ENCODE measurements at places on chromosomes 11 and 22. TPM values are rescaled to one million over a fixed set of nuclear protein-coding genes. Genes with fewer than 3 reads are reported as not detected.
A peak's percentile ranks its signal among the peaks of the same experiment; 100 is the strongest.

The KCNK7 gene
- polyA plus RNA-seq: 1.0 TPM

The ANO5 gene
- 6.5 TPM for polyA plus RNA-seq

The ABTB2 gene
- polyA plus RNA-seq: 4.7 TPM

The CRYBB2 gene
- not detected for polyA plus RNA-seq

The TSPAN32 gene
- polyA plus RNA-seq: 4.9 TPM

The MRGPRX3 gene
- not detected for polyA plus RNA-seq

DNA sequence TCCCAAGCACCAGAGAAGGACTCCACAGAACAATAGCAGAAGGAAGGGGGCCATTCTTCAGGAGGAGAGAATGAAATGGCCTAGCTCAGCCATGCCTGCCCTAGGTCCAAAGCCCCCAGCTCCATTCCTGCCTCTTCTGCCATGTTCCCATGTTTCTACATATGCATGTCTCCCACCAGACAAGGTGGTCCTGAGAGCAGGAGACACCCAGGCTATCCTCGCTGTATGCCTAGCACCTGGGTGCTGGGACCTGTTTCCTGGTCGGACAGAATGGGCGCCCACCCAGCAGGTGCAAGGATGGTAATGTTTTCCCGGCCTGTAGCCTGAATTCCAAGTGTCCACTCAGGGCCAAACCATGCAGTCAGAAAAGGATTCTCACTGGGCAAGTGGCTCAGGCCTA is 30.2 kb upstream of the SLC35C1 start:
- H3K27me3 ChIP-seq: peaks cover 6% of the 10 kb centered on the region
- no peak overlapping the region for H3K27ac ChIP-seq
- no peak overlapping the region for H3K4me3 ChIP-seq
- peaks cover 9% of the 10 kb centered on the region for H3K4me1 ChIP-seq
- H3K36me3 ChIP-seq: no peaks in the 10 kb centered on the region
- DNase-seq: no peak

GRCh38 chr11:65316227-65317024 is 1.8 kb downstream of the CDC42EP2 start:
- H3K4me1 ChIP-seq: peaks cover 69% of the 10 kb centered on the region
- DNase-seq: peak; percentile 97
- H3K36me3 ChIP-seq: peaks cover 28% of the 10 kb centered on the region
- H3K27me3 ChIP-seq: no peaks in the 10 kb centered on the region

DNA sequence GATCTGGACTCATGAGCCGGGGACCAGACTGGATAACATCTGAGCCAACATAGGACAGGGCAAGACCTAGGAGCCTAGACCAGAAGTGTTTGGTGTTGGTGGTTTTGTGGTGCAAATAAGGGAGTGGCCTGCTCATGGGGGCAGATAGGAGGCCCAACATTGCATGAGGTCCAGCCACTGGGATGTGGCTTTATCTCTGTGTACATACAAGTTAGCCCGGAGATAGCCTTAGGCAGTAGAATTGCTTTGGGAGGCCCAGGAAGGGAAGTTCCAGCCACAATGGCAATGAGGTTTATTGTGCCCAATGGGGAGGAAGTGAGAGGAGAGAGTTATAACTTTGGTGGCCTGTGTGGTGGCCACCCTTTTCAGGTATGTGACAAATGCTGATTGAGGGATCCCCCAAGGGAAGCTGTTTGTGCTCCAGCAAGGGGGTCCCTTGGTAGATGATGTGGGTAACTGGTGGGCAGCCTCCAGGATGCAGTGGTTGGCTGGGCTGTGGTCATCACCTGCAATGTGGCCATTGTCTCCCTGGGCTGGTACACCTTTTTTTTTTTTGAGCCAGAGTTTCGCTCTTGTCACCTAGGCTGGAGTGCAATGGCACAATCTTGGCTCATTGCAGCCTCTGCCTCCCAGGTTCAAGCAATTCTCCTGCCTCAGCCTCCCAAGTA is 6.4 kb downstream of the LMO2 start:
- no peak overlapping the region for H3K4me3 ChIP-seq
- H3K4me1 ChIP-seq: no peaks in the 10 kb centered on the region
- H3K27ac ChIP-seq: no peak overlapping the region
- H3K36me3 ChIP-seq: no peaks in the 10 kb centered on the region
- DNase-seq: no peak

DNA sequence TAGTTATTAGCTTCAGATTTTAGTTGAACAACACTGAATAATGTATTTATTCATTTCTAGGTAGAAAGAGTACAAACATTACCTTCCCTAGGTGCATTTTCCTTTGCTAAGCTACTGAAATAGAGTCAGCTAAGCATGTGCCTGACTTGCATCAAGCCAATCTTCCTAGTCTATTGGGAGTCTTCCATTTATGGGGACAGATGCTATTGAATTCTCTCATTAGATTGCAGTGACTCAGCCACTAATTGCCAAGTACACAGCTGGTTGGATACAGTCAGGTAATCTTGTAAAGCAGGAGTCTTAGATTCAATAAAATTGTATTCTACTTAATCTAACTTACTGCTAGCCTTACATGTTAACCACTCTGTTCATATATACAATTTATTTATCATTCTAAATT is 55.2 kb upstream of the RPS13 start:
- no peaks in the 10 kb centered on the region for H3K4me1 ChIP-seq
- H3K27me3 ChIP-seq: no peaks in the 10 kb centered on the region
- peaks cover 19% of the 10 kb centered on the region for H3K36me3 ChIP-seq
- DNase-seq: no peak
- no peak overlapping the region for H3K27ac ChIP-seq

DNA sequence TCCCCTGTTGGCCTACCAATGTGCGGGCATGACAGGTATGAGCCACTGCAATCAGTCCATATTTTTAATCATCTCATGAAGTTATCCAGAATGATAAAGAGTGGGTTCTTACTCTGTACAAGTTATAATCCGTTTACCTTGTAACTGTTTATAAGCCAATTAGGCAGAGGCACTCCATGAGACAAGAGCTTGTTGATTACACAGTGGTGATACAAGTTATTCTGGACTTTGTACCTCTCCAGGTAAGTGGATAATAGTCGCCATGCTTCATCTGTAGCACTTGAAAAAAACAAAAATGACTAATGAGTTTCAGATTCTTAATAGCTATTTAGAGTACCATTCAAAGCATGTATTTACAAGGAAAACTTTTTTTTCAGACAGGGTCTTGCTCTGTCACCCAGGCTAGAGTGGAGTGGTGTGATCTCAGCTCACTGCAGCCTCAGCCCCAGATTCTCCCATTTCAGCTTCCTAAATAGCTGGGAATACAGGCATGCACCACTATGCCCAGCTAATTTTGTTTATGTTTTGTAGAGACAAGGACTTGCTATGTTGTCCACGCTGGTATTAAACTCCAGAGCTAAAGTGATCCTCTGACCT is 17.7 kb upstream of the FNBP4 start:
- no peak overlapping the region for H3K27ac ChIP-seq
- no peak overlapping the region for H3K4me3 ChIP-seq
- H3K36me3 ChIP-seq: peaks cover 68% of the 10 kb centered on the region
- no peaks in the 10 kb centered on the region for H3K4me1 ChIP-seq
- DNase-seq: no peak

DNA sequence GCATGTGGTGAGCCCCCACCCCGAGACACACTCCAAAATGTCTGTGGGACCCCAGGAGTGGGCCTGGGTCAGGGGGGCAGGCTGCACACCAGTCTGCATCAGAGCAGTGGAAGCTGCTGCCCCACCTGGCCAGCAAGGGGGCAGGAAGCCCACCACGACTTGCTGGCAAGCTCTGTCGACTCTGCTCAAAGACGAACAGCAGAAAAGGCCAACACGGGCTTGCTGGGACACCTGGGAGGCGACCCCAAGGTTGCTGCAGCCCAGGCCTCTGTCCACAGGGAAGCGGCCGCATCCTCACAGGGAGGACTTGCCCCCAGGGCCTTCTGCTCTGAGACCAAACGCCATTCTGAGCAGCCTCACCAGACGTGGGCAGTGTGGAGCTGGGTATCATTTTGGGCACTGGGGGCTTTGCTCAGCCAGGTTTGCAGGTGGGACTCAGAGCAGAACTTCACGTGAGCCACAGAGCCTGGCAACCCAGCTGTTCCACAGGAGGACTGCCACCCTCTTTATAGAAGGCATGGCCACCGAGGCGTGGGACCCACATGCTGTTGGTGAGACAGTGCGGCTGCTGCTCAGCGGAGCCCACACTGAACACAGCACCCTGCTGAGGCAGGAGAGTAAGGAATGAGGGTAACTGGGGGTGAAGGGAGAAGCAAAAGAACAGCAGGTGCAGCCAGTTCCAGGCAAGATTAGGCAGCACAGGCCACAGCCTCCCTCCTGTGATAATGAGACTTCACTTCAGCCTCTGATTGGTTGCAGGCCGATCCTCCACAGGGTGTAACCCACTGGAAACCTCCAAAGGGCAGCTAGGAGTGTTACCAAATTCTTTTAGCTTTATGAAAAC is 11.0 kb downstream of the IL17REL start:
- H3K27me3 ChIP-seq: peaks cover 21% of the 10 kb centered on the region
- no peak for DNase-seq
- H3K4me3 ChIP-seq: no peak overlapping the region
- no peak overlapping the region for H3K27ac ChIP-seq
- H3K36me3 ChIP-seq: no peaks in the 10 kb centered on the region
- no peaks in the 10 kb centered on the region for H3K4me1 ChIP-seq

DNA sequence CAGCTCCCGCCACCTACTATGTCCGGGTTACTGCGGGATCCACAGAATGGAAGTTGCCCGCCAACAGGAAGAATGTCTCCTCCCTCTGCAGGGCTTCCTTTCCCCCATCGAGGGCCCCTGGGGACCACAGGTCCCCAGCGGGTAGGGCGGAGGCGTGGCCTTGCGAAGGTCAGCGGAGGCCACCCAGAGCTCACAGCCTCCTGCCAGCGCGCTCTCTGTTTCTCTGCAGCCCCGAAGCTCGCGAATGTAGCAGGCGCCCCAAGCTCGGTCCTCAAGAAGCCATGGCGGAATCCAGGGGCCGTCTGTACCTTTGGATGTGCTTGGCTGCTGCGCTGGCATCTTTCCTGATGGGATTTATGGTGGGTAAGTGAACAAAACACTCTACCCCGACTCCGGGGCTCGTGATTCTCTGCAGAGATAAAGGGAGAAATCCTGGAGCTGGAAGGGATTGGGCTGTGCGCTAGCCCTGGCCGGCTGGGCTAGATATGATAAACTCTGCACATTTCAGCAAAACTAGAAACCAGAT is at the start of gene NAALAD2:
Gene NAALAD2 (plus strand): TSS at position 186 of the 526 bp plus-strand sequence. CDS start 96 bp downstream, at position 282.
- H3K4me1 ChIP-seq: no peaks in the 10 kb centered on the region
- H3K36me3 ChIP-seq: no peaks in the 10 kb centered on the region
- peak within 1 kb of the TSS; percentile 64 for H3K27ac ChIP-seq
- peaks cover 6% of the 10 kb centered on the region for H3K27me3 ChIP-seq

DNA sequence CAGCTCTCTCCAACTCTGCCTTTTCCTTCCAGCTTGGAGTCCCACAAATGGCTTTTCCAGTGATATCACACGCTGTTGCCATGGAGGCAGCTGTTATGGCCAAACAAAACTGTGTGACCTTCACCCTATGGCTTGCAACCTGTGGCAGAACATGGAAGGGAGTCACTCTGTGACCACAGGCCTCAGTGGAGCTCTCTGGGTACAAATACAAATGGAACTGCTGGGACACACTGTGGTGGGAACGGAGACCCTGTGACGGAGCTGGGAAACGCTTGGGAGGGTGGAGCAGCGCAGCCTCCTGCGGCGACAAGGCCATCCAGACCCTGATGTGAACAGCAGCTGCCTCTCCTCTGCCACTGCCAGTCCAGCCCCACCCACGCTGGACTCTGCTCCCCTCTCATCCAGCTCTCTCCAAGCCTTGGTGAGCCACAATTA is 162.5 kb downstream of the ETS1 start:
- no peaks in the 10 kb centered on the region for H3K27me3 ChIP-seq
- no peaks in the 10 kb centered on the region for H3K36me3 ChIP-seq
- H3K27ac ChIP-seq: peak overlapping the region; percentile 85
- DNase-seq: peak; percentile 93
- H3K4me3 ChIP-seq: no peak overlapping the region

DNA sequence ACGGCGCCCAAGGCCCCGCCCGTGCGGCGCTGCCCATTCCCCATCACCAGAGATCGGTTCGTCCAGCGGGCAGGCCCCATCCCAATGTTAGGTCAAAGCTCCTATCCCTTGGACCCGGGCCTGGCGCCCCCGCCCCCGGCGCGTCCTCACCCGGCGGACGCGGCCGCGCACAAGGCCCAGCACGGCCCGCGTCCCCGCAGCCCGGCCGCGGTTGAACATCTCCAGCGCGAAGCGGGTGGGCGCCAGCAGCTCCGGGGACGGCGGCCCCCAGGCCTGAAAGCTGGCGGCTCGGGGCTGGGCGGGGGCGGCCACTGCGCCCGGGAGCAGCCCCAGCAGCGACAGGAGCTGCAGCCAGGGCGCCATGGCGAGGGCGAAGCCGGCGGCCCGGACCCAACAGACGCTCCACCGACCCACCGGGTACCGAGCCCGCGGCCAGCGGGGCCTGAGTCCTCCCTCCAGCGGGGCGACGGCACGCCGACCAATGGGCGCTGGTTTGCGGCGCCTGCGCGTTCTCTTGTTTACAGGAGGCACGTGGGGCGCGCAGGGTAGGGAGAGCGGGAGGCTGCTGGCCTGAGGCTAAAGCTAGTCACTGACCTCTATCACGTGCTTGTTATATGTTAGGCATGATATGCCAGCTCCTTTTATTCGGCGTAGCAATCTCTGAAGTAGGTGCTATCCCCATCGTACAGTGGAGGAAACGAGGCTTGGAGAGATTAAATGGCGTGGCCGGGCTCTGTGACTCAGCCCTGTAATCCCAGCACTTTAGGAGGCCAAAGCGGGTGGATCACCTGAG is at the start of gene CTSF:
Gene CTSF (minus strand): TSS at position 483 of the 793 bp plus-strand sequence. CDS start 120 bp downstream, at position 363.
- H3K36me3 ChIP-seq: peaks cover 10% of the 10 kb centered on the region
- H3K4me3 ChIP-seq: peak within 1 kb of the TSS; percentile 37
- peaks cover 4% of the 10 kb centered on the region for H3K27me3 ChIP-seq
- no peak within 1 kb of the TSS for H3K27ac ChIP-seq
- peaks cover 10% of the 10 kb centered on the region for H3K4me1 ChIP-seq
- peak; percentile 86 for DNase-seq

DNA sequence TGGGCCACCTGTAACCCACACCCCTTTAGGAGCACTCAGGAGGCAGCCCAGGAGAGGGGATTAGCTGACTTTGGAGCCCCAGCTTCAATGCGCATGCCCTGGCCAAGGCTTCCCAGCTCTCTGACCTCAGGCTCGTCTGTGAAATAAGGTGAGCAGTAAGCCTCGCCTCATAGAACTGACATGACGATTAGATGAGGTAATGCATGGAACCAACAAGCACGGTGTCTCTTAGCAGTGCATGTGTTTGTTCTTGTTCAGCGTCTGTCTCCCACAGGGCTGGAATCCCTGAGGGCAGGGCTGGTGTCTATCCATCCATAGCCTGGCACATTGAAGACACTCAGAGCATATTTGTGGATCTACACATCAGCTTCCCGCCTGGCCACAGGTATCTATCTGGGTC is 415.4 kb downstream of the MN1 start:
- peaks cover 51% of the 10 kb centered on the region for H3K27me3 ChIP-seq
- H3K27ac ChIP-seq: no peak overlapping the region
- no peaks in the 10 kb centered on the region for H3K36me3 ChIP-seq
- H3K4me1 ChIP-seq: no peaks in the 10 kb centered on the region
- no peak overlapping the region for H3K4me3 ChIP-seq

Measured in muscle of leg (tissue), 16 donors.